ENCODE measurements at places on chromosomes 5 and 9. TPM values are rescaled to one million over a fixed set of nuclear protein-coding genes. Genes with fewer than 3 reads are reported as not detected.

The CDC14B gene
- polyA plus RNA-seq = 11.1 TPM

The ZDHHC11 gene
- 2.4 TPM for polyA plus RNA-seq

The RGMB gene
- 8.4 TPM for polyA plus RNA-seq

The RFESD gene
- polyA plus RNA-seq = 3.2 TPM

The POLR1E gene
- polyA plus RNA-seq = 14.8 TPM

The EPB41L4A gene
- 4.4 TPM for polyA plus RNA-seq

The GDNF gene
- 0.93 TPM for polyA plus RNA-seq

The GPR151 gene
- polyA plus RNA-seq = not detected

The WNT8A gene
- polyA plus RNA-seq = not detected

The CA9 gene
- 653 TPM for polyA plus RNA-seq

The NXNL2 gene
- 1.1 TPM for polyA plus RNA-seq

The LCN1 gene
- polyA plus RNA-seq = not detected

The FYB1 gene
- polyA plus RNA-seq = 2.4 TPM

The SOX30 gene
- polyA plus RNA-seq = 0.08 TPM

The TAF1L gene
- not detected for polyA plus RNA-seq

The NR4A3 gene
- polyA plus RNA-seq = 4.9 TPM

The PDE8B gene
- 0.56 TPM for polyA plus RNA-seq

The ENTREP1 gene
- polyA plus RNA-seq = 6.8 TPM

The PCDHA9 gene
- polyA plus RNA-seq = not detected

The SPATA24 gene
- polyA plus RNA-seq = 10.1 TPM

The PPP2R2B gene
- 0.76 TPM for polyA plus RNA-seq

The FCHSD1 gene
- 5.0 TPM for polyA plus RNA-seq

The MSMP gene
- not detected for polyA plus RNA-seq

The BSPRY gene
- polyA plus RNA-seq = 16.1 TPM

The ALDOB gene
- 13.0 TPM for polyA plus RNA-seq

The PLAC8L1 gene
- 0.68 TPM for polyA plus RNA-seq

The C5orf34 gene
- polyA plus RNA-seq = 1.5 TPM

The ITGA1 gene
- 2.9 TPM for polyA plus RNA-seq

The AHRR gene
- polyA plus RNA-seq = 1.1 TPM

The GZMA gene
- polyA plus RNA-seq = 3.4 TPM

The FCN2 gene
- 0.13 TPM for polyA plus RNA-seq

The LSM11 gene
- polyA plus RNA-seq = 0.81 TPM

The EGFL7 gene
- 113 TPM for polyA plus RNA-seq

The LCN12 gene
- polyA plus RNA-seq = 3.1 TPM

The OCLN gene
- 12.5 TPM for polyA plus RNA-seq

The TRAPPC13 gene
- polyA plus RNA-seq = 10.8 TPM

The PRDM9 gene
- polyA plus RNA-seq = not detected

The SPATA31D3 gene
- not detected for polyA plus RNA-seq

The DIRAS2 gene
- 0.10 TPM for polyA plus RNA-seq

The MGAT1 gene
- polyA plus RNA-seq = 52.8 TPM

The ENG gene
- polyA plus RNA-seq = 16.0 TPM

The PHF24 gene
- polyA plus RNA-seq = 0.06 TPM

The NEUROG1 gene
- polyA plus RNA-seq = not detected

The ABLIM3 gene
- polyA plus RNA-seq = 21.4 TPM

The PTGS1 gene
- polyA plus RNA-seq = 14.8 TPM

The LMNB1 gene
- polyA plus RNA-seq = 7.7 TPM

The TAF11L5 gene
- polyA plus RNA-seq = not detected

The TMEM252 gene
- polyA plus RNA-seq = not detected

The AGXT2 gene
- polyA plus RNA-seq = not detected

The MEIKIN gene
- polyA plus RNA-seq = not detected

The FREM1 gene
- polyA plus RNA-seq = 0.12 TPM

The SLC36A3 gene
- polyA plus RNA-seq = not detected

The SHLD3 gene
- polyA plus RNA-seq = 1.5 TPM

The SLC25A2 gene
- not detected for polyA plus RNA-seq

The PURA gene
- polyA plus RNA-seq = 4.6 TPM

The SLC34A1 gene
- polyA plus RNA-seq = not detected

The FRRS1L gene
- polyA plus RNA-seq = 0.15 TPM

The DAB2IP gene
- 17.5 TPM for polyA plus RNA-seq
